Fibroblast of skin of left quadriceps (primary cell): ENCODE measurements at places on chromosomes 2 and 18.

- no peak for DNase-seq
Observed at GRCh38 chr18:75915941-75916623, 488.6 kb upstream of the SMIM21 start.

GRCh38 chr2:68428746-68429145 lies 38.3 kb downstream of the FBXO48 start:
- DNase-seq = no peak

DNA sequence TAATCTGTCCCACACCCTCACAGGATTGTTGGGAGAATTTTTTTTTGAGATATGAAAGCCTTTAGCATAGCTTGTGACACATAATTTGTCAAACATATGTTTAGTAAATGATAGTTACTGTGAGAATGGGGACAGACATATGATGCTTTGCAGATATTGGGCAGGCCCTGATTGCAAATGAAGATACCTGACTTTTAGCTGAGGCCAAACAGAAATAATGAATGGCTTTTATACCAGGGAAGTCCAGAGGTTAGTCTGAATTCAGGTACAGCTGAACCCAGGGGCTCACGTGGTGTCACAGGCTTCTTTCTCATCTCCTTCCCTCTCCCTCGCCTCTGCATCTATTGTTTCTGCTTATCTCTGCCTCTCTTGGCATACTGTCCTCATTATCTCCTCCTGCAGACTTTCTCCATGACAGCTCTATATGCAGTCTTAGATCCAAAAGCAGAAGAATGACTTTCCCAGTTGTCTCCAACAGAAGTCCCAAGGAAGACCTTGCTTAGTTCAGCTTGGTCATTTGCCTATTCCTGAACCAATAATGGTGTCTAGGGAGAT lies 4.9 kb upstream of the WNT10A start:
- DNase-seq = no peak

DNA sequence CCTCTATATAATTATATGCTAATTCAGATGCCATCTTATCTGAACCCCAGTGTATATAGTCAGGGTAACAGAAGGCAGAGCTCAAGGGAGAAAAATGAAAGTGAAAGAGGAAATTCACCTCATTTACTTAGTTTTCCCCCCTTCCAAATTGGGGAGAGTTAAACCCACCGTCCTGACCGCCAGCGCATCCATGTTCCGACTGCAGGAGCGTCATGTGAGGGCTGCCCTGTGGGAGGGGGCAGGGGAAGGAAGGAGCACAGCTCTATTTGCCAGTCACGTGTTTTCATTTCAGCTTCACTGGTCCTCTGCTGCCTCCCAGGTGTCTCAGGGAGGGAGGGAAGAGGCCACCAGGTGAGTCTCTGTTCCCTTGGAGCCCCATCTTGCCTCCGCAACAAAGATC lies 13.2 kb downstream of the CNNM4 start:
- DNase-seq = no peak
